Progenitor cell of endocrine pancreas (in vitro differentiated cells): ENCODE measurements at places on chromosomes 2 and 18.

- DNase-seq: no peak
Observed at GRCh38 chr2:133691336-133691735, 123.1 kb upstream of the NCKAP5 start.

DNA sequence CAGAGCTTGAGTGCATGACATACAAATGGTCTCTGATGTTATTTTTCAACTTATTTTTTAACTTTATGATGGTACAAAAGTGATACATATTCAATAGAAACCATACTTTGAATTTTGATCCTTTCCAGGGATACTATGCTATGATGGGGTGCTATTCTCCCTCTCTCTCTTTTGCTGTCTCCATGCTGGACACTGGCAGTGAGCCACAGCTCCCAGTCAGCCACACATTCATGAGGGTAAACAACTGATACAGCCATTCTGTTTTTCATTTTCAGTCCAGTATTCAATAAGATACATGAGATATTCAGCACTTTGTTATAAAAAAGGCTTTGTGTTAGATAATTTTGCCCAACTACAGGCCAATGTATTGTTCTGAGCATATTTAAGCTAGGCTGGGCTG lies 859.3 kb upstream of the KLHL29 start:
- no peak for DNase-seq

- peak; percentile 37 for DNase-seq
Observed at GRCh38 chr18:25350489-25351251, 1.3 kb downstream of the ZNF521 start.

- no peak for DNase-seq
Observed at GRCh38 chr2:70009762-70010575, 48.5 kb upstream of the ASPRV1 start.

DNA sequence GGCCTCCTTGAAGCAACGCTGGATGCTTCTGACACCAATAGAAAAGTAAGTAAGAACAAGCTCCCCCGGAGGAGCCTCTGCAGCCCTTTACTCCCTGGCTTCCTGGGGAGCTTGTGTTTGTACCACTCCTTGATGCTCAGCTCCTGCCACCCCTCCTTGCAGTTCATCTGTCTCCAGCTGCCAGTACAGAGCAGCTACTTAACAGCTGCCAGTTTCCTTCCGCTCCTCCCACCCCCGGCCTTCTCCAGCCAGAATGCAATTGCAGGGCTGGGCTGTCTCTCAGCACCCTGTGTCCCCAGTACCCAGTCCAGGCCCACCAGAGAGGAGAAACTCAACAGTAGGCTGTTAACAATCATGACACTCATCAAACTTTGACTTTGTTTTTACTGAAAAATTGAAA lies 109.4 kb downstream of the AOX1 start:
- DNase-seq: no peak

- no peak for DNase-seq
Observed at GRCh38 chr18:47686806-47687205, 243.7 kb downstream of the SMAD2 start.

DNA sequence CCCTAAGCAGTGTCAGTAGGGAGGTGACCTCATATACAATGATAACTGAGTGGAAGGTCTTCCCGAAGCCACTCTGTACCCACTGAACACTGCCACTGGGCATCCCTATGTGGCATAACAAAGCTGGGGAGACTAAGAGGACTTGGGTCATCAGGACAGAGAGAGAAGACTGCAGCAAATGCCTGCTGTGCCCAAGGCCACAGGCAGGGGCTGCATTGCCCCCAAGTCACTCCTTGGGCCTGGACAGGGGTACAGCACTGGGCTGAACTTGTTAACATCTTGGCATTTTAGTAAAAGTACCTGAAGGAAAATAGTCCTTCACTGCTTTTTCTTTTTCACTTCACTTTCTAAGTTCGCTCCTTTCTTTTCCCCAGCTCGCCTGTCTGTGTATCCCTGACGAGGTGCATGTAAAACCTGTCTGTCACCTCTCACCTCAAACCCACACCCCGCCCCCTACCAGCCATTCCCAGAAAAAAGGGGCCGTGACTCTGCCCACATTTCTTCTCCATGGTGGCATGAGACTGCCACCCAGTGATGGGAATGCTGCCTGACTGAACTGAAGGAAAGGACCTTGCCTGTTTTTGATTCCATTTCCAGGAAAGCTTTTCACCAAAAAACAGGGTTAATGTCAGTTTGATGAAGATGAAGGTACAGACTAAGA lies 62.9 kb downstream of the MTHFD2 start:
- DNase-seq: peak; percentile 24

DNA sequence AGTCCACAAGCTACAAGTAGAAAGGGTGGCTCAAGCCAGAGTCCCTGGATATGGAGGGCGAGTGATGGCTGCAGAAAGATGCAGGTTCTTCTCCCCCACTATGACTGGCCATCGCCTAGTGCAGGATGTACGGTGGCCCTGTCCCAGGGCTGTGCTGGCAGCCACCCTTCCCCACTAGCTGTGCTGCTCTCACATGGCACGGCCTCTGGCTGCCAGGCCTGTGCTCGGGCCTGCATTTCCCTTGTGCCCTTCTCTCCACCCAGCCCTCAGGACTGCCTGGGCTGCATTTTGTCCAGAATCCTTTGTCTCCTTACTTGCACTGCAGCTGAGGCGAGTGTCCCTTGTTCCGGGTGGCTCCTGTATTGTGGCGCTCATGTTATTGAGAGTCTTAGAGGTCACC lies 1.6 kb upstream of the RAMP1 start:
- DNase-seq: no peak

- DNase-seq: no peak
Observed at GRCh38 chr2:80568011-80568410, 263.5 kb upstream of the LRRTM1 start.

DNA sequence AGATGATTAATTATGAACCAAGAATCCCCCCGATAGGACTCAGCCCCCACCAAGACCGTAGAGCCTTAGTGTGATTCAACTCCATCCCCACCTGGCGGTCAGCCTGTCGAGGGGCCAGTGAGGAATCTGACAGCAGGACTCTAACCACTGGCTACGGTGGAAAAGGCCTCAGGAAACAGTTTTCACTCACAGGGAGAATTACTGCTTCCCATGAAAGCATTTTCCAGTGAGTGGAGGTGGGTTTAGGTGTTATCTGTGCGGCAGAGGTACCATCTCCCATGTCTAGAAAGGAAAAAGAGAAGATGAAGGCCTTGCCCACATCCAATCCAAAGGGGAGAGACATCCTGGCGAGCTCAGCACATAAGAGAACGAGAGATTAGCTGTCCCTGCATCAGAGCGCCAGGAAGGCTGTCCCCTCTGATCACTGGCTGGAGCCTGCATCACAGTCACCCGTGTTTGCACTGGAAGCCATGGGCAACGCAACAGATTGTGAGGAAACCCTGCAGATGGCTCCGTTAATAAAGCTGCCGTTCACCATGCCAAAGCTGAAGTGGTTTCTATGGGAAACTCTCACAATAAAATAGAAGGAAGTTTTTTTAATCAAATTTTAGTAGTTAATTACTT lies 22.3 kb downstream of the COX7A2L start:
- DNase-seq: no peak

DNA sequence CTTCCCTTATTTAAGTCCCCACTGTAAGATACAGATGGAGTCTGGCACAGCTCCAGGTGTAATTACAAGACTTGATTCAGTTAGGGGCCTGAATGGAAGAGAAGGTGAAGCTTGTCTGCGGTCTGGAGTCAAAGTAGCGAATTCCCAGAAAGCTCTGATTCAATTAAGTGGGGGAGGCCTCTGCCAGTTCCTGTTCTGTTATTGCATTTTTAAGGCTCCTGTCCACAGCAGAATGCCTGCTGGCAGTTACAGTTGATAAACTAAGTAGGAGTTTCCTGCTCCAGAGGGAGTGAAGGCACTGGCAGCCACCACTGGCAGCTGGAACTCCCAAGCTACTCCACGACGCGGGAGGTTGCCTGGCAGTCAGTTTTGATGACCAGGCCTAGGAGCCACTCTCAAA lies 181.1 kb downstream of the SOCS6 start:
- no peak for DNase-seq

DNA sequence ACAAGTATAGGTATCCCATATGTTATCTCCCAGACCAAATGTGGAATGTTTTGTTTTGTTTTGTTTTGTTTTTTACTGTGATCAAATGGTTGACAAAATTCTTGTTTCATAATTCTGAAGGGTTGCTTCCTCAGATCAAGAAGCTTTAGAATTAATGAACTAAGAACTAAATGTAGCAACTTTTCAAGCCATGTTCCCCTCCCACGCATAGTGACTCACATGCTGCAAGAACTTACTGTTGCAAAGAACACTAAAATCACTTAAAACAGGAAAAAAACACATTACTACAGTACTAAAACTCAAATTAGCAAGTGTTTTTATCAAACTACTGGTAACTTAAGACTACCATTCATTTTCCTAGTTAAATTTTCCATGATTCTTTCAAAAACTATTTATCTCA lies 30.6 kb downstream of the HNRNPLL start:
- no peak for DNase-seq

DNA sequence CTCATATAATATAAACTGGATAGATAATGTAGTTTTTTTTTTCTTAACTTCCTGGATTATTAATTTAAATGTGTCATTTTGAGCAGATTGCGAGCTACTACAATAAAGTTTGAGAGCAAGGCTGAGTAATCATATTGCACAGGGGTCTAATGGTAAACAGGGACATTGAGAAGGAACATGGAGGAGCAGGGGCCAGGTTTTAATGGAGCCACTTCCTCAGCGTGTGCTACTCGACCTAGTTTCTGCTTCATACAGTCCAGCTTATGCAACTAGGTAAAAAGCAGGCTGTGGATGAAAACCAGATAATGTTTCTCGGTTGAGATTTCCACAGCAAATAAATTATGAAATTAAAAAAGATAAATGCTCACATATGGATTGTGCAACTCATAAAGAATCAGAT lies 1915.7 kb upstream of the CELF4 start:
- DNase-seq: no peak

GRCh38 chr18:44700652-44701051 lies 20.0 kb downstream of the SETBP1 start:
- DNase-seq: no peak

DNA sequence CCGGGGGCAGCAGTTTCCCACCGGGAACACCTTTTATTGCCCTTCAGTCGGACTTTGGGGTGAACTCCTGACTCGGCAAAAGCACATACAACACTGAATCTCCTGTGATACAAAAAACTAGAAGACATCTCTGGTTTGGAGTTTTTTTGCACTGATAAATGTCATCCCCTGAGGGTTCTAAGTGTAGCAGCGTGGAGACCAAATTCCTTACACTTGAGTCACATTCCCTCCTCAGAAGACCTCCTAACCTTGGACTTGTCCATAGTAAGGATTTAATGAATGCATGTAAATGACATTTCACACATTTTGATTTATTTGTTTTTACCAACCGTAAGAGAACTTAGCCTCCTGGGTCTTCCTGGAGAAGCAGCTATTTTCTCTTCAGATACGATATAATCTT lies 54.0 kb upstream of the GPR45 start:
- no peak for DNase-seq

- DNase-seq: no peak
Observed at GRCh38 chr2:72289283-72289682, 141.6 kb upstream of the CYP26B1 start.

GRCh38 chr2:166485558-166486178 lies 8.4 kb downstream of the SCN7A start:
- DNase-seq: no peak

GRCh38 chr2:239055756-239056493 lies 208.0 kb downstream of the TWIST2 start:
- no peak for DNase-seq

GRCh38 chr2:48356701-48357325 lies 173.1 kb upstream of the STON1 start:
- no peak for DNase-seq

GRCh38 chr18:43175257-43175656 lies 59.8 kb upstream of the RIT2 start:
- DNase-seq: no peak

GRCh38 chr2:110869472-110870446 lies 137.4 kb downstream of the ACOXL start:
- no peak for DNase-seq

DNA sequence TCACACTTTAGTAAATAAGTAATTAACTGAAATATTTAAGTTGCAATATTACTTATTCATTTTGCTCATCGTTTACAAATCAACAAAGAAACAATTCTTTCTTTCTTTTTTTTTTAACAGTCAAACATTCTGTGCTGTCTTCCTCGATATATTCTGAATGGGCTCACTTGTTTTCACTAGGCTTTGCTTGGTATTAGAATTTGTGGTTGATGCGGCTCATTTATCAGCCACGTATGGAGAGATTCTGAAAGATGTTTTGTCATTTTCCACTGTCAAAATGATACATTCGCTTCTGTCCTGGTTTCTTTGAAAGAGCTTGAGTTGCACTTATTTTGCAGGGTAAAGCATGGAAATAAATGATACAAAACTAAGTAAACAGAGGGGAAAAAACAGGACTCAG lies 323.7 kb downstream of the LRRTM1 start:
- DNase-seq: no peak

DNA sequence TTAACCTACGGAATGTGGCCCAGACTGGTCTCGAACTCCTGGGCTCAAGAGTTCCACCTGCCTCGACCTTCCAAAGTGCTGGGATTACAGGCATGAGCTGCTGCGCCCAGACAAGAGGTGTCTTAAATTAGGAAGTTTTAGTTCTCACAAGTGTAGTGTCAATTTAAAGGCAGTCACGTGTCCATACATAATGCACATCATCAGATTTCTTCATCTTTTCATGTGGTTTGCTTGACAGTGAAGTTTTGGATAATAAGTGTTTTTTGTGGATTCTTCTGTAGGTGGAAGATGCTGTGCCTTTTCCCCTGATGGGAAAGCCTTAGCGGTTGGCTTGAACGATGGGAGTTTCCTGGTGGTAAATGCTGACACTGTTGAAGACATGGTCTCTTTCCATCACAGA lies 147.5 kb downstream of the RTN4 start:
- DNase-seq: no peak

GRCh38 chr2:238754259-238754658 lies 93.6 kb upstream of the TWIST2 start:
- no peak for DNase-seq

GRCh38 chr2:85695691-85696668 lies 1.8 kb downstream of the GNLY start:
- DNase-seq: no peak

DNA sequence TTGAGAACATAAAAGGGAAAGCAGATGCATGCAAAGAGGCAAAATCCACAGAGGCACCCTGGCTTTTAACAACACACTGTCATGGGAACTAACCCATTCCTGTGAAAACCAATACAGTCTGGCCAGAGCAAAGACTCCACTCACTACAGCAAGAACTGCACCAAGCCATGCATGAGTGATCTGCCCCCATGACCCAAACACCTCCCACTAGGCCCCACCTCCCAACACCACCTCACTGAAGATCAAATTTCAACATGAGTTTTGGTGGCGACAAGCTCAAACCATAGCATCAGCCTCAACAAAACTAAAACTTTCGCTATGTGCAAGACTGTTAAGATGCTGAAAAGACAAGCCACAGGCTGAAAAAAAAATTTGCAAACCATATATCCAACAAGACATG lies 162.8 kb downstream of the SMAD2 start:
- DNase-seq: no peak

GRCh38 chr2:220575963-220576362 lies 948.5 kb downstream of the SLC4A3 start:
- no peak for DNase-seq

- no peak for DNase-seq
Observed at GRCh38 chr18:62438018-62438329, 84.9 kb upstream of the ZCCHC2 start.

- DNase-seq: no peak
Observed at GRCh38 chr2:205811387-205811786, 129.1 kb downstream of the NRP2 start.
